ENCODE measurements at places on chromosomes 16 and 17. TPM values are rescaled to one million over a fixed set of nuclear protein-coding genes. Genes with fewer than 3 reads are reported as not detected.

The RNU2-1 gene
- 4,208 TPM for total RNA-seq

GRCh38 chr17:80539022-80539641 is 5.5 kb upstream of the RPTOR start:
- peak; percentile 27 for DNase-seq

The TSC2 gene
- 112 TPM for total RNA-seq

The SLC12A3 gene
- total RNA-seq: 0.73 TPM

The NAGS gene
- total RNA-seq: 0.50 TPM

DNA sequence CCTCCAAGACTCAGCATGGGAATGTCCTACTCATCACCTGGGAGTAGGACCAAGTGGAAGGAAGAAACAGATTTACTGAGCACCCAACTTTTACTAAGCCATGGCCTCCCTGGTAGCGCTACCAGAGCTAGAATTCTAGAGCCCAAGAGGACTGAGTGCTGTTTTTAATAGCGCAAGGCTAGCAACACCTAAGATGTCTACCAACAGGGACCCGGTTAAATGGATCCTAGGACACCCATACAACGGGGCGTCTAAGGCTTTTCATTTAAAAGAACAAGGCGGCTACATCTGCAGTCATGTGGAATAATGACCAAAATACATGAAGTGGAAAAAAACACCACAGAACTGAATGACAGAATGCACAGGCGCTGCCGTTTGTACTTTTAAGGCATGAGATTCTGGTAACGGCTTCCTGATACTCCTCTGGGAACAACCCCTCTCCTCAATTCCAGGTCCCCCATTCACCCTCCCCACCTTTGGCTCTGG is 5.1 kb downstream of the GGA2 start:
- DNase-seq: no peak

The ZNF423 gene
- total RNA-seq: 0.20 TPM

DNA sequence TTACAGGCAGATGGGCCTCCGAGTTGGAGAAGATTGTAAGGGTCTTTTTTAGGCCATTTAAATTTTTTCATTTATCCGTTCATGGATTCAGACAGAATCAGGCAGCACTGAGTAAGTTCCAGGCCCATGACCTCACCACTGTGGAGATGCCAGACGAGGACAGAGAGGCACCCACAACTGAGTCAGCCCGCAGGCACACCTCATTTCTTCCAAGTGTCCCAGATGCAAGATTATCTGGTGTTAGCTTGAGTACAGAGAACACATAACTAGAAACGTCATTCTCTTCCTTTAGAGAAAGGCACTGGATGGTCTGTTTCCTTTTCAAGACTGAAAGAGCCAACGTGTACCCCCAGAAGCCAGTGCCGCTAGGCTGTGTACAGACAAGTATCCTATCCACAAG is 16.9 kb downstream of the CLEC16A start:
- DNase-seq: no peak

GRCh38 chr17:74198694-74199093 is 4.8 kb upstream of the RPL38 start:
- DNase-seq: no peak

DNA sequence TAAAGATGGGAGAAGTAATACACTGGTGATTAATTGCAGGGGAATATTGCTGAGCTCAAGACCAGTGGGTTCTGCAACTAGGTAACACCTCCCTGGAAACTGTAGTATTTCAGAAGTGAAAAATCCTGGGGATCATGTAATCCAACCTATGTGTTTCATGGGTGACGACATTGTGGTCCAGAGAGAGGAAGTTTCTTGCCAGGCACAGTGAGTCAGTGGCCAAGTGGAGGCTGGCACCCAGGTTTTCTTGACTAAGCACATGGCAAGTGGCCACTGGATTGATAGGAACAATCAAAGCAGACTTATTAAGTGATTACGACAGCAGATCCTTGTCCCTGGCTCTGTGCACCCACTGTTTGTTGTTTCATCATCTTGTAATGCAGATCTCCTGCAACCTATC is 14.6 kb upstream of the CIITA start:
- no peak for DNase-seq

- no peak for DNase-seq
These were observed 68.0 kb upstream of the TBC1D3K start for GRCh38 chr17:37856245-37856644.

Measured in Caco-2 (cell line).